ENCODE measurements at places on chromosomes 3 and 15.

GRCh38 chr15:81073801-81074200 is 60.3 kb upstream of the CFAP161 start:
- no peak for DNase-seq

DNA sequence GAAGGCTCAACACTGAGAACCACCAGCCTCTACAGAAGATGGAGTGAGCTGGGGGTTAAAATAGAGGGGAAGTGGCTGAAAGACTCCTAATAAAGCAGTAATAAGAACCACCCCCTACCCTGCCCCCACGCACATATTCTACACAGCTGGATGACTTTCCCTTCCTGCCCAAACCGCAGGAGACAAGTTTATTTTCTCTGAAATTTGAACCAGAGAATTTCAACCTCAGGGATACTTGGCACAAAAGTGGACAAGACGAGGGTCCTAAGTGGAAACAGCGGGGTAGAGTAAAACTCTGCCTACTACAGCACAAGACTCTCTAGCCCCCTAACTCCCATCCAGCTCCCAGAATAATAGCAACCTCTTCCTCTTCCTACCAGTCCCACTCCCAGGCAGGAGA is 28.4 kb downstream of the USF3 start:
- no peak for DNase-seq

- peak; percentile 61 for DNase-seq
Observed at GRCh38 chr3:161274691-161275298, 53.7 kb downstream of the NMD3 start.

- no peak for DNase-seq
Observed at GRCh38 chr3:170196833-170197232, 15.3 kb upstream of the PHC3 start.

DNA sequence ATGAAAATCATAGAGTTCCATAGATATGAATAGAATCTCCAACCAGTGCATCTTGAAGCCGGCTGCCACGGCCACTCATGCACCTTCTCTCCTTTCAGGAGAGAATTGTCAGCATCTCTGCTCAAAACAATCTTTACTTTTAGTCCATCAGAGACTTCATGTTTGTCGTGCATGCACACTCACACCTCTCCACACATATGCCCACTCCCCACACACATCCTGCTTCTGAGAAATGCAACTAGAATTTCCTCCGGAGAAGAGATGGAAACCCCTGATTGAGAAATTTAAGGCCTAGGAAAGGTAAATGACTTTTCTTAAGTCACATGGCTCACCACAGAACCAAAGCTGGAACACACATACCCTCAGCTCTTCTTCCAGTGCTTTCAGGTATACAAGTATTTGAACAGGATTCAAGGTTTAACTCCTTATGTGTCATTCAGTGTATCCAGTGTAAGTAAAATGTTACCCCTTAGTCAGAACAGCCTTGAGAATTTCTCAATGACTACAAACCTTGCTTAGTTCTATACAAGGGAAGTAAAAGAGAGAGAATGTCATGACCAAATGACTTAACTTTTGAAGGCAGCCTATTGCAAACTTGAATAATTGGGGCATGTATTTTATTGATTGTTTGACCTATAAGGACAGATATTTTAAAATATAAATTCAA is 69.1 kb upstream of the TSEN2 start:
- DNase-seq = no peak
